NCI-H1417 treated with DMSO at 0.1 percent for 48 hours (cell line): ENCODE measurements at places on chromosomes 2 and 18.

DNA sequence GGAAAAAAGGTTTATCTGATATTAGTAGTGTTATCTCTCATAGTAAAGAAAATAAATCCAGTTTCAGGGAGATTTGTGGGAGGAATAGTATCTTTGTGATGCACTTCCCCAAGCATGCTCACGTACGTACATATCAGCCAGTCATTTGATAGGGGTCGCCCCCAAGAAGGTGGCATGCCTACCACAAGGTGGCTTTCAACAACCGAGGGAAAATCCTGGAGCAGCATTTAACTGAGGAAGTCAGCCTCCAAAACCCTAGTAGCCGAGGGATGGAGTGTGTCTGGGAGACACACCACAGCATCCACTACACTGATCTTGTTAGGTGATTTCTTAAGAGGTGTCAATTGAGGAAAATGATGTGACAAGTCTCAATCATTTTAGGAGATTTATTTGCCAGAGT is 623.9 kb downstream of the NYAP2 start:
- DNase-seq: no peak

DNA sequence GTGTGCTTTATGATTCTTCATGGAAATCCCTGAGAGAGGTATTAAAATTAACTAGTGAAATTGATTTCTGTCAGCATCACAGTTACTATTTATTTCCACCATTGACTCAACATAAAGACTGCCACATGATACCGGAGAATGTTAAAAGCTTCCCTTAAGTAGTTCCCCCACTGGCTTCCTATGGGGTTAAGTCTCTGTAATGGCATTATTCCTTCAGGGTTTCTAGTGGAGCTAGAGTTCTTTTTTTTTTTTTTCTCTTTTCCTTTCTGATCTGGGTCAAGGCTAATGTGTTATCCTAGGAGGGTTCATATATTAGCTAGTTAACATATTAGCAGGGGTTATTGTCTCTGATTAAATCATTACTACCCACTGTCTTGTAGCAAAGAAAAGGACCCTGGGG is 1919.1 kb upstream of the PIK3C3 start:
- no peak for DNase-seq

DNA sequence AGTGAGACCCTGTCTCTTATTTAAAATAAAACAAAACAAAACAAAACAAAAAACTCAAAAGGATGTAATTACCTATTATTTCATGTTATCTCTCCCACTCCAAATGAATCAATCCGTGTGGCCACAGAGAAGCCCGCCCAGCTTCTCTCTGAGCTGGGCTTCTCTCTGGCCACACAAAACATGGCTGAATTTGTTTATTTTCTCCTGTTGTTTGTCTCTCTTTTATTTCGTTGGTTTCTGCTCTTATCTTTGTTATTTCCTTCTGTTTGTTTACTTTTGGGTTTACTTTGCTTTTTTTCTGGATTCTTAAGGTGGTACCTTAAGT is 1.5 kb upstream of the TRABD2A start:
- no peak for DNase-seq

- DNase-seq: no peak
Observed at GRCh38 chr2:61770298-61770697, 83.6 kb downstream of the FAM161A start.

DNA sequence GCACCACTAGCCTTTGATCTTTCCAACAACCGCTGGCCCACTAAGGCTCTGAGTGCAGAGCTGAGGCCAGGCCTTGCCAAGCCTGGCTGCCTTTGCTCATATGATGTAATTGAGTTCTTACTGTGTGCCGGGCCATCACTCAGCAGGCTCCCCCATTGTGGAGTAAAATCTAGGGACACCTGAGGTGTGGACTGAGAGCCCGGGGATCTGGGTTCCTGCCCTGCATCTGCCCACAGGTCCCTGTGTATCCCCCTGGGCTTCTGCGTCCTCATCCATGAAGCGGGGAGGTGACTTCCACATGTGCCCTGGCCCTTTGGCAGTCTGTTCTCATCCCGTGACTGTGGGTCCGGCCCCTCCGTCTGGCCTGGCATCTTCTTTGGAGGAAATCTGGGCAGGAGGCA is 33.8 kb downstream of the GREB1 start:
- no peak for DNase-seq

DNA sequence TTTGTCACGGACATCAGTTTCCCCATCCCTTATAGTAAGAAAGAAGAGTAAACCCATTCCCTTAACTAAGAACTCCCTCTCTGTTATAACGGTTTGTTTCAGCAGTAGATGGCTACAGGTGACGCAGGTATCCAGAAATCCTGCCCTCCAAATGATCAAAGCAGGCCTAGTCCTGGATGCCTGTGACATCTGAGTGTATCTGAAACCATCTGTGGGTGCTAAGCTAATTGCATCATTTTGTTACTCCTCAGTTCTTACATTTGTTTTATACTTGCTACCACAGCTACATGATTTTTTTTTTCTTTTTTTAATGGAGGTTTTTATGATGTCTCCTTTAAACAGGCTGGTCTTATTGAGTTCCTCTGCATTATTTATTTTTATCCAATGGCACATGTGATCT is 55.1 kb downstream of the AAK1 start:
- DNase-seq: no peak

DNA sequence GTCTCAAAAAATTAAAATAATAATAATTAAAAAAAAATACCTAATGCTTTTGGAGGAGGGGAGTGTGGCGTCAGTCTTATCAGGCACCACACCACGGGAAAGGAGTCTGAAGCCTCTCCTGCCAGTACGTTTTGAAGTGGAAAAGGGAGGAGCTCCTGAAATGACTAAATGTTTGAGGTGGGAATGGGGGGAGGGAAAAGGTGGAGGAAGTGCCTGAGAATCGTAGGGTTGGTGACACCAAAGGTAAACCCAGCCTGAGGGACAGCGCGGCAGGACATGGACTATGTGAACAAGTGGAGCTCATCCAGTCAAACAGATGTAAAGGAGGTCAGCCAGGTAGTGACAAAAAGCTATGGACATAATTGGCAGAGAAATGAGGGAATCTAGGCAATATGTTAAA is 42.2 kb upstream of the EPHA4 start:
- DNase-seq: no peak

DNA sequence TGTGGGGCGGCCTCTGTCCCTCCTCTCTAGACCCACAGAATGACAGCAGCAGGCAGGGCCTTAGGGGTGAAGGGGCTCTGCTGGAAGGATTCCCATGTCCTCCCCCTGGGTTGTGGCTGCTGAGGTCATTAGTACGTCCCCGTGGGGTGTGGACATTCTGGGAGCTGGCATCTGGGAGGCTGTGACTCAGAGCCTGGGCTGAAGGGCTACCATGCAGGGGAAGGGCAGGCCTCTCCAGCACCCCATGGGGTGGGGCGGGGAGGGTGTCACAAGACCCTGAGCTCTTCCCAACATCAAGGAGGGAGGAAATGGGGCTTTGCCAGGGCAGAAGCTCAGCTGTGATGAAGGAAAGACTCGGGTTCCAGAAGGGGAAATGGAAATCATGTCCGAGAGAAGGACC is 105.8 kb upstream of the SMAD2 start:
- DNase-seq: no peak

- DNase-seq: no peak
Observed at GRCh38 chr18:77448046-77448445, 198.4 kb downstream of the GALR1 start.

- no peak for DNase-seq
Observed at GRCh38 chr2:128526455-128526976, 207.8 kb upstream of the HS6ST1 start.

GRCh38 chr2:18690342-18690741 is 101.0 kb upstream of the NT5C1B start:
- no peak for DNase-seq

DNA sequence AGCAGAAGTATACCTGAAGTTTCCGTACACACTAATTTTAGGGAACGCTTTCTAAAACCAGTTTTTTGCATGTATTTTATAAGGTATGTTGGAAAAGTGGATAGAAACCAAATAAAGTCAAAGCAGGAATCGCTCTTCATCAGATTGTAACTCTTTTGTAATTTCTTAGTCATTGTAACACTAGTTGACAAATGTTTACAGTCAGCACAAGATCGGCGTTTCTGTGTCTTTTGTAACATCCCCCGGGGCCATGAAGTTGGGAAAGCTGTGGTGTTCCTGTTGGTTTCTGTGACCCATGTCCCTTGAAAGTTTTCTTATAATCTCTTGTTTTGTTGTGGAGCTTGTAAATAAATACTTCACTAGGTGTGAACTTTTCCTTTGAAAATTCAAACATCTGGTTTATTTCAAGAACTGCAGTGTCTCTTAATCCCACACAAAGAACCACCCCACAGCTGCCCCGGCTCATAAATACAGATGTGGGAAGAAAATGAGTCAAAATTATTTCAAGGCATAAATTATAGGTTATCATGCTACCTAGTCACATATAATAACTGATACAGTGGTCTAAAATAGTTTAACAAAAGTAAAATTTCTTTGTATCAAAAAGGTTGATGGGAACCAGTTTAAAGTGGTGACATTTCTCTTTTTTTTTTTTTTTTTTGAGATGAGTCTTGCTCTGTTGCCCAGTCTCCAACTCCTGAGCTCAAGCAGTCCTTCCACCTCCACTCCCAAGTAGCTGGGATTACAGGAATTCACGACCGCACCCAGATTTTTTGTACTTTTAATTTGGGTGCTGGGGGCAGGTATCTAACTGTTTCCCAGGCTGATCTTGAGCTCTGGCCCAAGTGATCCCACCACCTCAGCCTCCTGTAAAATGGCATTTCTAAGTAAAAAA is 751 bp upstream of the NMI start:
- no peak for DNase-seq

- peak; percentile 85 for DNase-seq
Observed at GRCh38 chr18:57915248-57915647, 112.1 kb upstream of the ATP8B1 start.

DNA sequence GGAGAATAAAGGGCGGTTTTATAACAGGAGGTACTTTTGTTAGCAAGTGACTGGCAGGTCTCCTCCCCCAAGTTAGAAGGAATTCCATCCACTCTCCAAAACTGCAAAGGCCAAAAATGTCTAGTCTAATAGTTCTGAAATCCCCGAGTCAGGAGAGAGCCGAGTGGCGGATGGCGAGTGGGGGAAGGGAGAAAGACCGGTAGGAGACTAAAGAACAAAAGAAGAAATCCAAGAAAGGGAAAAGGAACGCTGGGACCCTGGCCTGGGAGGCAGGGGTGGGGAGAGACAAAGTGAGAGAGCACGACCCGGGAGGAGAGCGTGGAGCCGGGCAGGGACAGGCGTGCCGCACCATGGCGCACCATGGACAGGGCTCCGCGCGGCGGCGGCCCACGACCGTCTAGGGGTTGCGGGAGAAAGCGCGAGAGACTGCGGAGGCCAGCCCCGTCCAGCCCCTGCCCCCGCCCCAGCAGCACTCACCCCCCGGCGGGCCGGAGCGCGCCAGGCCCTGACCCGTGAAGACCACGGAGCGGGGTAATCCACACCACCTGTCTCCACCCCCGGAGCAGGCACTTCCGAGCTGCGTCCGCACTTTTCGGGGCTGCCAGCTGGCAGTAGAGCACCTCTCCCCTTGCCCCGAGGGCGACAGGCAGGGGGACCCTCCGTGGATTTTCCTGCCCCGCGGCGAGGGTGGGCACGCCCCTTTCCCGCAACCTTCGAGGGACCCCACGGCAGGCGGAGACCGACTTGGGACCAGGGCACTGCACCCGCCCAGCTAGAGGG is 1.6 kb downstream of the CDH2 start:
- no peak for DNase-seq

GRCh38 chr2:217274578-217274977 is 414.7 kb upstream of the TNP1 start:
- DNase-seq: no peak

- no peak for DNase-seq
Observed at GRCh38 chr18:78542204-78542603, 437.4 kb upstream of the SALL3 start.

- DNase-seq: no peak
Observed at GRCh38 chr18:60585670-60586069, 213.1 kb upstream of the MC4R start.

DNA sequence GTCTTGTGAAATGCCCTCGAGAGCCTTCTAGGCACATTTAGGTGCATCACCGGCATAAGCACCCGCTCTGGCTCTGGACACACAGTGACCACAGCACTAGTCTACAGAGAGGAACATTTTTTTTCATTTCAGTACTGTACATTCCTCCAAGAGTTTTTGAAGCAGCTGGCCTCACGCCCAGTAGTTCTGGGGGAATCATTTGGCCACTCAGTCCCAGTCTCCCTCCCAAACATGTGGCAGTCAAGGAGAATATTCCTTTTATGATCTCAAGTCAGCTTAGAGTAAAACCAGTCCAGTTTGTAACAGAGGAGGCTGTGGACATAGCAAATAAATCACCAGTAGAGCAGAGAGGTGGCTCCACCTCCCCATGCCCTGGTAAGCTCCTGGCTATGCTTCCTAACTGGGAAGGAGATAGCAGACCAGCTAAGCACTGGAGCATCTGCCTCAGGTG is 48.1 kb downstream of the KCNE4 start:
- no peak for DNase-seq

GRCh38 chr2:215982465-215982875 is 30.9 kb downstream of the MREG start:
- DNase-seq: no peak

DNA sequence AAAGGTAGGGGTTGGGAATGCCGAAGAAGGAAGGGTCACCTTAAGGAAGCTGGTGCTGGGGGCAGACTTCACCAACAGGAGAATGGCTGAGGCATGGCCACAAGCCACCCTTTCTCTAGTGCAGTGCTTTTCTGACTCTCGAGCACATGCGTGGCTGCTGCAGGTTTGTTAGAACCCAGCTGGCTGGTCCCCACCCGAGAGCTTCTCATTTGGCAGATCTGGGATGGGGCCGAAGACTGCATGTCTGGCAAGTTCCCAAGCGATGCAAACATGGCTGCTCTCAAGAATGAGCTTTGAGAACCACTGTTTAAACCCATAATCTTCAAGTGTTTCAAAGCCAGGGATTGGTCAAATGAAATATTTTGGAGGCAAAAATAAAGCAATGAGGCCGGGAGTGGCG is 63.2 kb downstream of the LONRF2 start:
- DNase-seq: no peak

- DNase-seq: no peak
Observed at GRCh38 chr18:73681912-73682311, 465.7 kb downstream of the FBXO15 start.

- no peak for DNase-seq
Observed at GRCh38 chr2:48734576-48735303, 20.8 kb downstream of the LHCGR start.

GRCh38 chr18:9581667-9582066 is 32.7 kb downstream of the PPP4R1 start:
- DNase-seq: no peak
